Activated CD4-positive, alpha-beta T cell treated with anti-CD3 and anti-CD28 coated beads, Interleukin-2, amount 50 U/mL, for 16 hours (primary cell): ENCODE measurements at places on chromosomes 12 and 14.

DNA sequence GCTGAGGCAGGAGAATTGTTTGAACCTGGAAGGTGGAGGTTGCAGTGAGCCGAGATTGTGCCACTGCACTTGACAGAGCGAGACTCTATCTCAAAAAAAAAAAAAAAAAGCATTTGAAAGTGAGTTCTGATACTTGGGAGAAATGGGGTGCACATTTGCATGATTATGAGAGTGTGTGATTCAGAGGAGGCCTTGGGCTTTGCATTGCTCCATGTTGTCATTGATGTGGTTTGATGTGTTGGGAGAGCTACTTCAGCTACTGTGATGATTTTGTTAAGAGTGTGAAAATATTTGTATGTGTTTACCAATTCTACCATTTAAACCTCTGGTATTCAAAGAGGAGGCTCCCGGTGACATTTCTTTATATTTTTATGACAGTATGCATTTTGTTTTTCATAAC is 24.4 kb downstream of the DRAM1 start:
- no peak for DNase-seq

GRCh38 chr14:103894723-103895059 is 33.6 kb upstream of the TDRD9 start:
- DNase-seq, result no peak

- no peak for DNase-seq
These were observed 134.9 kb upstream of the FRMD6 start for GRCh38 chr14:51516706-51517395.

GRCh38 chr12:18658179-18658578 is 79.6 kb downstream of the PLCZ1 start:
- no peak for DNase-seq

GRCh38 chr14:104821229-104821945 is 20.5 kb downstream of the ZBTB42 start:
- no peak for DNase-seq

- peak; percentile 36 for DNase-seq
These were observed 18.5 kb downstream of the NCOR2 start for GRCh38 chr12:124548854-124549378.

GRCh38 chr12:10331642-10332239 is 24.1 kb downstream of the KLRD1 start:
- DNase-seq, result peak; percentile 6

- DNase-seq, result no peak
These were observed 67.4 kb downstream of the CLIP1 start for GRCh38 chr12:122354958-122355641.

DNA sequence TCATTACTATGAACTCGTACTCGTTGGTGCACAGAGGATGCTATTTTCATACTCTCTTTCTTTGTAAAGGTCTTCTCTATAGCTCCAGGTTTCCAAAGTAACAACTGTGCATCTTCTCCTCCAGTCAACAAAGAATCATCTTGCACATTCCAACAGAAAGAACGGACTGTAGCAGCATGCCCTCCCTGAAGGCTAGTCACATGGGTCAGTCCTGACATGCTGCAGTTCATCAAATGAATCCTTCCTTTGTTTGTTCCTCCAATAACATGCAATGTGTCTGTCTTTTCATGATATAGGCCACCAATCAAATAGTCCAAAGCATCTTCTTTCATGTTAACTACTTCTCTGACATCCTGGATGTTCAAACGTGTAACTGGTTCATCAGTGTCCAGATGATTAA is 42.9 kb downstream of the WDR89 start:
- no peak for DNase-seq

- no peak for DNase-seq
These were observed 51.3 kb upstream of the PTCSC3 start for GRCh38 chr14:36227802-36228201.

DNA sequence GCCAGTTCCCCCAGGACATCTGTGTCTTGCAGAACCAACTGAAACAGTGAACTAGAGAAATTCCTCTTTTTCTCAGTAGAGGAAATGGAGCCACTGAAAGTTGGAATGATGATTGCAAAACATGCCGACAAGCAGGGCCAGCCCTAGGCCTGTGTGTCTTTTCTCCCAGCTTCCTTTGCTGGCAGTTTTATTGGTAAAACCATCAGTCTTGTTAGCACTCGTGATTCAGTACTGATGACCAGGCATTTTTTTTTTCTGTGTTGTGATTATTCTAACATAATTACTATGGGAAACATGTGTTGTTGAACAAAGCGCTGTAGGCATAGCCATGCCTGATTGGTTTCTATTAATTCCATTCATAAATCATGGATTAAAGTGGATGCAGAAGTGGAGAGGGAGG is 620.7 kb downstream of the AACS start:
- DNase-seq, result no peak

DNA sequence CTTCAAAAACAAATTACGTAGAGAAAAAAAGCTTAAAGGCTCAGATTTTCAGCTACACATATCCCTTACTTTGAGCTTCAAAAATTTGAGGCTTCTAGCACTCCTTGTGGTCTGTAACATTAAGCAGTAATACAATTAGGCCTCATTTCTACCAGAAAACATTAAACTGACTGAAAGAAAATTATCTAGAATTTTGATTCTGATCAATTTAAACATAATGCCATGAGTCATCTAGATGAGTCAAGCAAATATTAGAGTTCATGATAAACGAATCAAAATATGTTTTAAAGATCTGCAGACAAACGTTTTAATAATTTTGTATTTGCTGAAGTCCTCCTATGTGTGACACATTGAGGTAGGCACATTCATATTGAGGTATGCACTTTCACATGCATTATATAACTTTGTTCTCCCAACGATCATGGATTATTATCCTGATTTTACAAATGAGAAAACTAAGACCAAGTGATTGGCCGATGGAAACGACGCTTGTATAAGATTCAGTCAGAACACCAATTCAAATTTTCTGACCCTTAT is 4.3 kb downstream of the OSBPL8 start:
- DNase-seq, result no peak

DNA sequence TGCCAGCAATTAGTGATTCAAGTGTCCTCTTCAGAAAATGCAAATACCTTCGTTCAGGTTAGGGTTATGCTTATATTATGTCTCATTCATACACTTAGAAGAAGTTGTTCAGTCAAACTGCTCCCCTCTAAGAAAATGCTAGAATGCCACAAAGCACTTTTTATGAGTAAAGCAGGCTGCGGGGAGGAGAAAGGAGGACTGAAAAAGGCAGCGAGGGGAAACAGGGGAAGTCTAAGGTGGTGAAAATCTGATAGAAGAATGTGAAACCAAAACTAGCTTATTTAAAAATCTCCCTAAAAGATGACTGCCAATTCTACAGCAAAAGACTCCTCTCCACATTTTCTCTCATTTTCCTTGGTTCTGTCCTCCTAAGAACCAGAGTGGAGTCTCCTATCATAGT is 70.1 kb downstream of the PRKD1 start:
- DNase-seq, result no peak

- no peak for DNase-seq
These were observed 89.9 kb downstream of the SLC24A4 start for GRCh38 chr14:92412912-92413311.

- DNase-seq, result no peak
These were observed 48.2 kb upstream of the MANSC4 start for GRCh38 chr12:27828196-27828595.

DNA sequence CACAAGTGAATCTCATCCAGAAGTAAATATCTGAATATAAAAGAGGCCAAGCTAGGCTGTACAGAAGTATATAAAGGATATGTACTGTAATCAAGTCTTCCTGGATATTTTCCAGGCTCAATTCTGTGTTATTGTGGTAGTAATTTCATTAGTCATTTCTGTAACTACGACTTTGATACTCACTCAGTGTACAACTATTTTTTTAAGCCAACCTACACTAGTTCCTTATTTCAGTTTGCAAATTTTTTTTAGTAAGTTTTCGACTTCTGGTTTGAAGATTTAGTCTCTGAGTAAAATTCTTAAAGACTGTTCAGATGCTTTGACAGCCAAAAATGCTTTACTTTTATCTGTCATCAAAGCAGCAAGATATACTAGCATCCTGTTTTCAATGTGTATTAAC is 130.8 kb downstream of the CAPZA3 start:
- no peak for DNase-seq

DNA sequence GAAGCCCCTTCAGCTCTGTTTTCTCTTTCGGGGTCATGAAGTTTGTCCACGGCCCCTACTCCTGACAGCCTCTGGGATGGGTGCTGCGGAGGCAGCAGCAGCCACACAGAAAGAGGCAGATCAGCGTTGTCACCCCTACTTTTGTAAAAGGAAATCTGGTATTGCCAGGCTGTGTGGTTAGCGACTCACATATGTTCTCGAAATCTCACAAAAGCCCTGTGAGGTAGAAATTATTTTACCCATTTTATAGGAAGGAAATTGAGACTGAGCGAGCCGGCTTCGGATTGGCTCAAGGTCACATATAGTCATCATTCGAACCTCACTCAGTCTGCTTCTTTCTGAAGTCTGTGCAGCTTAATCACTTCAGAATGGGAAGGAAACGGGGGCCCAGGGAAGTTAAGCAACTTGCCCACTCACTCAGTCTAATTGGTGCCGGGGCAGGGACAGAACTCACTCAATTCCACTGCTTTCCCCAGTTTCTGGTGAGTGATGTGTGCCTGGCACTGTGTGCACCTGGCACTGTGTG is 1.1 kb upstream of the CKAP4 start:
- DNase-seq, result peak; percentile 21

DNA sequence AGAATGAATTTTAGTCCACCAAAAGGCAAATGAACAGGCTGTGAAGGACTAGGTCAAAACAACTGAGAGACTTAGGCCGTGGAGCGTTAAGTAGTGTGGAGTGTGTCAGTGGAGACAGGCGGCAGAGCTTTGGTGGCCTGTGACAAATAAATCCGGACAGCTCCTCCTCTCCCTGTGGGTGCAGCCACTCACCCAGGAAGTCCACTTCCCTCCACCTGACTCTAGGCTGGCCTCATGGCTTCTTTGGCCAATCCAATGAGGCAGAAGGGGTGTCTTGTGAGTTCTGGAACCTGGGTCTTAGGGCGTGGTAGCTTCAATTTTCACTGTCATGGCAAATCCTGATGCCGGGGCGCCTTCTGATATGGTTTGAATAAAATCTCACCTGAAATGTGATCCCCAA is 180.9 kb upstream of the C14orf180 start:
- no peak for DNase-seq

GRCh38 chr14:104633276-104634137 is 28.9 kb upstream of the TMEM179 start:
- no peak for DNase-seq

DNA sequence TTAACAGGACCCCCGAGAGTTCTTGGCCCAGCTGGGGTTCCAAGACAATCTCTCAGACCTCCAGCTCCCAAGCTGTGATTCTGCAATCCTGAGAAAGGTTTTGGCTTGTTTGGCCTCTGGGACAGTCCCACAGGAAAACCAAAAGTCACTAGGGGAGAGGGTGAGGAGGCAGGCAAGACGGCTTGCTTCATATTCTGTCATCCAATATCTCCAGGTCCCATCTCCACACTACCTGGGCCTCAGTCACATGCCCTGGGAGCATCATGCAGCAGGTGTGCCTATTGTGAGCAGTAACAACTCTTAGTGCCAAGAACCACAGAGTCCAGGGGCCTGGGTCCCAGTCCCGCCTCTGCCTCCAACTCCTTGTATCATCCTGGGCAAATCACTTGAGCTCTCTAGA is 1.7 kb downstream of the KRT79 start:
- no peak for DNase-seq

- DNase-seq, result peak; percentile 46
These were observed 171.9 kb downstream of the RGS6 start for GRCh38 chr14:72104011-72104613.

DNA sequence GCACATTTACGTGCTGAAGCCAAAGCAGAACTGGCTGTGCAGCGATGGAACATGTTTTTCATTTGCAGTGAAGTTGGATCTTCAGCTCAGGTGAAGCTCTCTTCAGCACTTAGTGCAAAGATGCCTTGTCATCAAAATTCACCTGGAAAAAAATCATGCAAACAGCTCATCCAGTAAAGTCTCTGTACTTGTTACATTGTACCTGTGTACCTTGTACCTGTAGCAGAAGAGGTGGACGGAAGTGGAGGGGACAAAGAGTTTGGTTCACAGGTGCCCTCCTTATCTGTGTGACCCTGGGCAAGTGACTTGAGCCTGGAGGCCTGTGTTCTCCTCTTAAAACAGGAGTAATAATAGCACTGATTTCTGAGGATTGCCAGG is 54.0 kb downstream of the ADGRD1 start:
- no peak for DNase-seq

GRCh38 chr12:93741659-93742109 is 64.5 kb downstream of the CRADD start:
- no peak for DNase-seq

GRCh38 chr14:91250912-91251311 is 6.4 kb upstream of the GPR68 start:
- no peak for DNase-seq

DNA sequence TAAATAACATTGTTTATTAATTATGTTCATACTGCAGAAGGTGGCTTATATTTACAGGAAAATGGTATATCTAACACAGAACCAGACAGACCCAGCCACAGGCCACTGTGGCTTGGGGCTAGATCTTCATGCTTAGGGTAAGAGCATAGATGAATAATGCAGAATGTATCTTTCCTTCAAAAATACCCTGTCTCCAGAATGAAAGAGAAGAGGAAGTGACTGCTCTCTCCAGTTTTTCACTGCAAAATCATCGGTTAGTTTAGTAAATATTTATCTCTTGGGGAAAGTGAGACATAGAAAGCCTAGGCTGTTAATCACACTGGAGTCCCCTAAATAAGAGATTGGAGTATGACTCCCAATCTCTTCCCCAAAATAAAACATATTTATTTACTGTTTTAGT is 453.7 kb downstream of the NAV3 start:
- DNase-seq, result no peak

DNA sequence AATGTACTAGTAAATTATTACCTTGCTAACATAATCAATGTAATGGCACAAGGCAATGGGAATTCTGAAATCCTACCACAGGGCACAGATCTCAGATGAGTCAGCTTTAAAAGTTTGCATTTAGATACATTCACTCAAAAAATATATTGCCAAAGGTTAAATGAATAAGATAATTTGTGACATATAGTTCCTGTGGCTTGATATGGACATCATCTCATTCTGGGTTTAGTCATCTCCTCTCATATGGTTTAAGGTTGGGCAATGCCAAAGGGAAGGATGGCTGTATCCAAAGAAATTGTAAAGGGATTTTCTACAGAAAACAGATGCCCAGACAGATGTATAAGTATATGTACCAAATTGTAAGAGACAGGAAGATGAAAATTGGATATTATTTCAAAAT is 1065.0 kb downstream of the LRFN5 start:
- no peak for DNase-seq

DNA sequence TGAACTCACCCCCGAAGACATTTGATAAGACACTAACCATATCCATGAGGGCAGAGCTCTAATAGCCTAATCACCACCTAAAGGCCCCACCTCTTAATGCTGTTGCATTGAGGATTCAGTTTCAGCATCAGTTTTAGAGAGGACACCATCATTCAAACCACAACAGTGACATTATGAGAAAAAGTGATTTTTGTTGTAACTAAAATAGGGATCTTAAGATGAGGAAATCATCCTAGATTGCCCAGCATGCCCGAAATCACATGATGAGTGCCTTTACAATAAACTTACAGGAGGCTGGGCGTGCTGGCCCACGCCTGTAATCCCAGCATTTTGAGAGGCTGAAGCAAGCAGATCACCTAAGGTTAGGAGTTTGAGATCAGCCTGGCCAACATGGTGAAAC is 9.7 kb upstream of the GLT1D1 start:
- DNase-seq, result no peak
